Foreskin fibroblast (primary cell): ENCODE measurements at places on chromosomes 6 and 20.

DNA sequence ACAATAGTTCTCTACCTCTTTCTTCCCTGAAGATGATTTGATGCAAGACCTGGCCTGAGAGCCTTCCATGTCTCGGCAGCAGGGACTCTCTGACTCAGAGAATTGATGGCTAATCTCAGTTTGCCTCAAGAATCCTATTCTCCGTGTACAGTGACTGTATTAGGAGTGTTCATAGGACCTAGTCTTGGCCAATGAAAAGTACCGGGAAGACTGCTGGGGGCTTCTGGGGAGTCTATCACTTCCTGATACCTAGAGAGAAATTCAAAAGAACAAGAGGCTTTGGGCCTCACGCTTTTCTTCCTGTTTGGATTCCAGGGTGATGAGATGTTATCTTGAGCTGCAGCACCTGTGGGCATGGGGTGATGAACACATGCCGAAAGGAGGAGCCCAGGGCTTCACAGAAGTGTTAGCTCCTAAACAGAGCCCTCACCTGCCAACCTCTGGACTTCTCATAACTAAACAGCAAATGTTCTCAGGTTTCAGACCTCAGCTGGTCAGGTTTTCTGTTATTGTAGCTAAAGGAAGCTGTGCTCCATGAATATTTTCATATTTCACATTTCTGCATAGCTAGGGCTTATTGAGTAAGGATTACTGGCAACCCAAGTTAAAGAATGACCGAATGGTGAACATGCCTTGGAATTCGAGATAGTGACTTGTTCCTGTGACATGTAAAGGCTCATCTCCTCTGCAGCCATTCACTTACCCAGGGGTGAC, 323.1 kb upstream of the AGPAT4 start:
- no peak for DNase-seq

GRCh38 chr6:22621701-22622100, 52.3 kb downstream of the HDGFL1 start:
- DNase-seq, result no peak

DNA sequence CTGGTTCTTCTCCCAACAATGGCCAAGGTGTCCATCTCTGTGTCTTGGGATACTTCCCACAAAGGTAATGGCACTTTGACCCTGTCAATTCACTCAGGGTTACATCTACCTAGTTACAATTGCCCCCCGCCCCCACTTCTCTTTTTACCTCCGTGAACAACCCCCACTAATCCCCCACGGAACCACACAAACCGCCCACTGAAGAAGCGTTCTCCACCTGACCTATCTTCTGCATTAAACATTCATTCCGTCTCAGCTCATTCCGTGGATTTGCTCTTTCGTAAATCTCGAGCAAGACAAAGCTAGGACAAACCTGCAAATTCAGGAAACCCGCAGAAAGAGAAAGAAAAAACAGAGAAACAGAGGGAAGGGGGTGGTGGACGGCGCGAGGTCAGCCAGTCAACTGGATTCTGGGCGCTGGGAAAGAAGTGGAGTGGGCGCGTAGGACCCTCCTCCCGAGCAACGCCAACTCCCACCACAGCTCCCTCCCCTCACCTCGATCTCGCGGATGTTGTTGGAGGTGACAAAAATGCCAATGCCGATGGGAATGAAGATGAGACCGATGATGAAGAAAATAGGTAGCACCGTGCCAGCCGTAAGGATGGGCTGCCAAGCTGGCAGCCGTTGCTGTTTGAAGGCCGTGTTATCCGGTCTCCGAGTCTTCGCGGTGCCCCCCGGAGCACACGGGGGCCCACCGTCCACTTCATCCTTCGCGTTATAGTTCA, 523 bp downstream of the TMEM30A start:
- DNase-seq, result no peak

- DNase-seq, result no peak
Observed at GRCh38 chr6:5532941-5533340, 271.6 kb downstream of the FARS2 start.

DNA sequence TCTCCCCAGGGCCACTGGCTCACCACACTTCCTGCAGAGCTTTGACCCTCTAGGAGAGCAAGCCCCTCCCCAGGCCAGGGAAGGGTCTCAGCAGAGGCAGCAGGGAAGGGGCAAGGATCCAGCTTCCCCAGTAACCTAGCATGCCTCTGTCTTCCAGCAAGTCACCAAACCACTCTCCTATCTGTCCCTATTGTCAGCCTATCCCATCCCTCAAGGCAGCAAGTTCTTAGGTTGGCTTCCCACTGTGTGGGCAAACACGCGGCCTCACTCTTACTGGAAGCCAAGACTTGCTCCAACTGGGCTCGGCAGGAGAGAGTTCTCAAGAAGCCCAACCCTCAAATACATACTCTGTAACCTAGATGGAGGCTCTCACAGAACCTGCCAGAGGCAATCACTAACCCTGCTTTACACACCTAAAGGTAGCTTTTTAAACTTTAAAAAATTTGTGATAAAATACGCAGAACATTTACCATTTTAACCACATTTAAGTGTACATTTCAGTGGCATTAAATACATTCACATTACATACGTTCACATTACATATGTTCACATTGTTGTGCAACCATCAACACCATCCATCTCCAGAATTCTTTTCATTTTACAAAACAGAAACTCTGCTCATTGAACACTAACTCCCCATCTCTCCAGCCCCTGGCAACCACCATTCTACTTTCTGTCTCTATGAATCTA, 58.5 kb downstream of the MRPL14 start:
- DNase-seq, result no peak

DNA sequence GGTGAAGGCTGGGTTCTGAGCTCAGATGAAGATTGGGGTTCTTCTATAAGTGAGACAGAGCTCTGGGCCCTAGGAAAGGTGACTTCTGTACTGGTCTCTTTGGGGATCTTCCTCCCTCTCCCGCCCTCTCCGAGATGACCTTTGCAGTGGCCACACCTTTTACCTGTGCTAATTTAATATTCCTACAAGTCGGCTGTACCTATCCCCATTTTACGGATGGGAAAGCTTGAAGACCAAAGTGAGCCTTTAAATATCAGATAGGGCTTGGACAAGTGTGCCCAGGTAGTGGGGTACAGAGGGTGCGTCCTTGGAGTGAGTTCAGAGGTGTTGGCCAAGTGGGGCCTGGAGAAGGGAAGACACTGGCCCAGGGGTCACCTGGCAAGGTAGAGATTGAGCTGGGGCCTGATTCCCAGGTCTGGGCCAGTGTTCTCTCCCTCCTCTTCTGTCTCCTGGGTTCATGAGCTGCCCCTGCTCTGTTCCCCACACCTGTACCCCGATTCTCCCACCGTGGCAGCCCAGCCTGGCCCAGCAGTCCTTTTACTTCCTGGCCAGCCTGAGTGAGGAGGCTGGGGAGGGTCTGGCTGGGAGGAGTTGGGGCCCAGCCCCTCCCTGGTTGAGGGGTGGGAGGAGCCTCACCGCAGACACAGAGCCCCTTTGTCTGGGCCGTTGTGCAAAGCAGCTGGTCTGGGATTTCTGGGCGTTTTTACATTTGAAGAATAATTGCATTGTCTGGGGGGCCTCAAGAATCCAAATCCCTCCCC, 152.1 kb upstream of the RNF24 start:
- DNase-seq, result no peak

DNA sequence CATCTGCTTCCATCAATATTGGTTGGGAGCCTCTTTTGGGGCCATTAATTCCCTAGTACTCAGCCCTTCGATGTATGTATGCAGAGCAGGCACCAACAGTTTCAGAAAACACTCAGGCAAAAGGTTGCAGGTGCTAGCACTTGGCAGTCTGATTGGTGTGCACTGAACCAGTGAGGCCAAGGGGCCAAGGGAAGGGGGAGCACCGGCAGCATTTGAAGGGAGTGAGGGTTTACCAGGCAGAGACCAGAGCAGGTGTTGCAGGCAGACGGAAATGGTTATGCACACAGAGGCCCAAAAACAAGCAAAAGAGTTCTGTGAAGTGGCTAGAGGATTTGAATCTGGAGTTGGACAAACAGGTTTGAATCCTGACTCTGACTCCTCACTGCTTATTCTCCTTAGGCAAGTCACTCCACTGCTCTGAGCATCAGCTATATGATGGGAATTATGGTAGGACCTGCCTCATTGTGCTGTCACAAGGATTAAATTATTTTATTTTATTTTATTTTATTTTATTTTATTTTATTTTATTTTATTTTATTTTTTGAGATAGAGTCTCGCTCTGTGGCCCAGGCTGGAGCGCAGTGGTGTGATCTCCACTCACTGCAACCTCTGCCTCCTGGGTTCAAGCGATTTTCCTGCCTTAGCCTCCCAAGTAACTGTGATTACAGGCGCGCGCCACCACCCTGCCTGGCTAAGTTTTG, 58.1 kb upstream of the SHLD1 start:
- DNase-seq, result no peak

GRCh38 chr6:110287462-110288341, 70.4 kb downstream of the METTL24 start:
- DNase-seq, result no peak

DNA sequence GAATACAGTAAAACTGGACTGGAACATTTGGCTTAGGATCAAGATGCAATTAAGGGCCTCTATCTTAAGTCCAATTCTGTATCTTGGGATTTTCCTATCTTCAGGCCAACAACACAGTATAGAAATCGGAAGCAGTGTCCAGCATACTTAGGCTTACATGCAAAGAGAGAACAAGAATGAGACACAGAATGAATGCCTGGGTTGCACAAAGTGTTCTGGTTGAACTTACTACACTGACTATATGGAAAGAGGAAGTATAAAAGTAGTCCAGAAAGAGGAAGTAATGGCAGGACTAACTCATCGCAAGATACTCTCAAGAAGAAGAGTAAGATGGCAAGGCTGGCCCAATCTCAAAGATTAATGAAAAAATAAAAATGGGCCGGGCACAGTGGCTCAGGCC, 87.6 kb downstream of the BTBD9 start:
- DNase-seq, result no peak

- no peak for DNase-seq
Observed at GRCh38 chr6:7124114-7124513, 16.4 kb downstream of the RREB1 start.
